ENCODE measurements at places on chromosomes 3 and 15. TPM values are rescaled to one million over a fixed set of nuclear protein-coding genes. Genes with fewer than 3 reads are reported as not detected.

Gene PDE8A
- 14.9 TPM for total RNA-seq

Gene CHST2
- 2.2 TPM for total RNA-seq

Gene SNX33
- total RNA-seq = 6.7 TPM

Gene TMEM158
- 5.0 TPM for total RNA-seq

All from epithelial cell of proximal tubule (primary cell).